ENCODE measurements at places on chromosomes 3 and 15.

DNA sequence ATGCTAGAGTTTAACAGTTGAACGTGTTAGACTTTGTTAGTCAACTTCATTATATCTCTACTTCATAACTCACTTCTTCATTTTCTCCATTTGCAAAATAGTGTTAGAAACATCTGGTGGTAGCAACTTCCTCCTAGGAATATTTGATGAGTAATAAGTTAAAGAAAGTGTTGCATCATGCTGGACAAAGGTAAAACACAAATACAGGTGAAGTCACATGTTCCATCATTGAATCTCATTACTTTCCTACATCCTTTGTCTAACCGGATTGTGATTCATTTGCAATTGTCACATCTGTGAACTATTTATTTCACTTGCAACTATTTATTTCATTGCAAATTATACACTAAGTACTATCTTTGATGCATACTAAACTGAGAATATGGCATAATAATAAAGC, 186.5 kb downstream of the TUSC7 start:
- no peak for DNase-seq

GRCh38 chr3:119810018-119810435, 28.1 kb downstream of the NR1I2 start:
- DNase-seq, result peak; percentile 59

DNA sequence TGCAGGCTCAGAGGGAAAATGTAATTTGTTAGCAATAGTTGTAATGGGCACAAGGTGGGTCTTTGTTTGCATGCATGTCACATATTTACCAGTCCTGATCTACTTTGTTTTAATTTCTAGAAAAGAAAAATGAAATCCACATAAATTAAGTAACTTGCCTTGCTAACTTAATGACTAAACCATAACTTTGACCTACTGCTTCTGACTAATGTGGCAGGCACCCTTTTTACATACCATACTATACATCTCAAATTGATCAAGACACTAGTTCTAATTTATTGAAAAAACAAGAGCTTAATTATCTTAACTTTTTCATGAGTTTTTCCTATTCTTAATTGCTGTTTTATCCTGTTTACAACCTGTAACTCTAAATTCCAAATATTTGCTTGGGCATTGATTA, 93.2 kb downstream of the ATP11B start:
- no peak for DNase-seq

- no peak for DNase-seq
Observed at GRCh38 chr3:50520849-50521248, 17.4 kb upstream of the CACNA2D2 start.

DNA sequence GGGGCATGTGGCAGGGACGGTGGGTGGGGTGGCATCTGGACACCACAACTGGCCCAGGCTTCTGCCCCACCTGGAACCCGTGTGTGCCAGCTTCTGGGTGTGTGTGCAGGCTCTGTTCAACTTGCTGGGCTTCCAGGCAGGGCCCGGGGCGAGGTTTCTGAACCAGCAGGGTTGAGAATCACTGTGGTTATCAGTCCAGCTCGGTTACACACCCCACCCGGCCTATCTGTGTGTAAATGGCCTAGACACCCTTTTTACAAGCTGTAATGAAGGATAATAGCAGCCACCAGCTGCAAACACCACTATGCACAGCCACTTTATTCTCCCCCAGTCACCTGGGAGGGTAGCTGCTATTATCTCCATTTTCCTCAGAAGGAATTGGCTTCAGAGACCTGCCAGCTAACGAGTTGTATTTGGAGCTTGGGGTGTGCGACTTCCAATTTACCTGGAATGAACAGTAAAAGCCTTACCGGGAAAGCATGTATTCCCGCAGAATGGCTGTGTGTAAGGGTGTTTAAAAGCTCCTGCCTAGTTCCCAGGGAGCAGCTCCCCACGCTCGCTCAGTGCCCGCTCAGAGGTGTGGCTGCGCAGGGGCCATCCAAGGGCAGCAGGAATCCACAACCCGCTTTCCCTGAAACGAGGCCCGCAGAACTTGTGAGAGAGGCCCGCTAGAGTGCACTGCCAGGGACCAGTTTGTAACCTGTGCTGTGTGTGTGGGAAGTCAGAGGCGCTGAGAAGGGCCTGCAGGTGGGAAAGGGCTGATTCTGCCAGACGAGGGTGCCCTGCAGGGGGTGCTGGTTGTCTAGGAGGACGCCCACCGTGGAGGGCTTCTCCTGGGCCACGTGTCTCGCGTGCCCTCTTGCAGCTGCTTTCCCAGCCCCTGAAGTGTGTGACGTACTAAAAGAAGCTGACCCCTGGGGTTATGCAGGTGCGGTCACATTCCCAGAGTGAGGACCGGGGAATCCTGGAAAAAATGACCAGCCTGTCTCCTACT, 83.5 kb downstream of the C3orf70 start:
- no peak for DNase-seq

GRCh38 chr3:23052620-23053019, 150.5 kb upstream of the UBE2E2 start:
- DNase-seq, result no peak

- no peak for DNase-seq
Observed at GRCh38 chr3:52537726-52538421, 1.5 kb downstream of the UQCC5 start.

- no peak for DNase-seq
Observed at GRCh38 chr3:45564172-45564571, 30.4 kb upstream of the LIMD1 start.

GRCh38 chr3:188197388-188197847, 43.5 kb downstream of the LPP start:
- DNase-seq, result no peak

DNA sequence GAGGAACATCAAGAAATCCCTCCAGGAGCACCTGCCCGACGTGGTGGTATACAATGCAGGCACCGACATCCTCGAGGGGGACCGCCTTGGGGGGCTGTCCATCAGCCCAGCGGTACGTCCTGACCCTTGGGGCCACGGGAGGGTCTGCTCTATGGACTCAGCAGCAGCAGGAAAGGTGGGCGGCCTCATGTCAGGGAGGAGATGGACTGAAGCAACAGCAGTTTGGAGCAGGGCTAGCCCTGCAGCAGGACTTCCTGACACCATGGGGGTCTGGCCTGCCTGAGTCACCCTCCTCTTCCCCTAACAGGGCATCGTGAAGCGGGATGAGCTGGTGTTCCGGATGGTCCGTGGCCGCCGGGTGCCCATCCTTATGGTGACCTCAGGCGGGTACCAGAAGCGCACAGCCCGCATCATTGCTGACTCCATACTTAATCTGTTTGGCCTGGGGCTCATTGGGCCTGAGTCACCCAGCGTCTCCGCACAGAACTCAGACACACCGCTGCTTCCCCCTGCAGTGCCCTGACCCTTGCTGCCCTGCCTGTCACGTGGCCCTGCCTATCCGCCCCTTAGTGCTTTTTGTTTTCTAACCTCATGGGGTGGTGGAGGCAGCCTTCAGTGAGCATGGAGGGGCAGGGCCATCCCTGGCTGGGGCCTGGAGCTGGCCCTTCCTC, 24.2 kb downstream of the HDAC11 start:
- no peak for DNase-seq

GRCh38 chr3:128824132-128824850, 55.1 kb upstream of the ACAD9 start:
- no peak for DNase-seq

DNA sequence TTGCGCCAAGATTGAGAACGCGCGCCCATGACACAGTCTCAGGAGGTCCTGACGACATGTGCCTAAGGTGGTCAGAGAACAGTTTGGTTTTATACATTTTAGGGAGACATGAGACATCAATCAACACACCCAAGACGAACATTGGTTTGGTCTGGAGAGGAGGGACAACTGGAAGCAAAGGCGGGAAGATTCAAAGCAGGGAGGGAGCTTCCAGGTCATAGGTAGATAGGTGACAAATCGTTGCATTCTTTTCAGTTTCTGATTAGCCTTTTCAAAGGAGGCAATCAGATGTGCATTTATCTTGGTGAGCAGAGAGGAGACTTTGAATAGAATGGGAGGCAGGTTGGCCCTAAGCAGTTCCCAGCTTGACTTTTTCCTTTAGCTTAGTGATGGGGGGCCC, 828.4 kb upstream of the DPPA4 start:
- DNase-seq, result no peak

GRCh38 chr3:189014526-189014925, 157.2 kb upstream of the TPRG1 start:
- DNase-seq, result no peak

DNA sequence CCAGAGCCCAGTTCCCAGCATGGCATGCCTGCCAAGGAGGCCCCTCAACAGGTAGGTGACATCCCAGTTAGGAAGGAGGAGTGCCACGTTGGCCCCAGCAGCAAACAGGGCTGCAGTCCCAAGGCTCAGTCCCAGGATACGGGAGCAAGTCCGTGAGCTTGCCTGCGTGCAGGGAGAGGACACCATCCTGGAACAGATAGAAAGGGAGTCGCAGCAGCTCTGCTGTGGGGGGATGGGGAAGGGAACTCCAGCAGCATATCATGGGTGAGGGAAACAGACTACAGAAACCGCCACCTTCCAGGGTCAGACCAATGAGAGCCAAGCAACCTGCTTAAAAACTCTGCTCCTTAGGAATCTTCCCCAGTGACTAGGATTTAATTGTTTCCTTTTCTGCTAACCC, 9.4 kb upstream of the DYNLT2B start:
- no peak for DNase-seq

DNA sequence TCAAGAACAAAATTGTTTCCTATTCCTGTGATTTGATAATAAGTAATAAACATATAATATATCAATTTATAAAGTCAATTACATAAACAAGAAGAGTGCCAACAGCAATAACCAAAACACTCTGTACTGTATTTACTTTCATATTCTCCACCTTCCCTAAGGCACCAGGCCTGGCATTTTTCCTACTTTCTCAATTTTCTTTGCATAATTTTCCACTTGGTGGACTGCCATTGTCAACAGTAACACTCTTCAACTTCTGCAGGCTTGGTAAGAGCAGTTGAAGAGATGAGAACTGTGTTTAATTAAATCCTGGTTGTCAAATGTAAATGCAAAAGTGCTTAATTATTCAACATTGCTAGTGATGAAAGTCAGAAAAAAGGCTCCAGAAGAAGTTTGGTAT, 229.8 kb upstream of the PLSCR5 start:
- no peak for DNase-seq

GRCh38 chr15:100783291-100783690, 96.3 kb upstream of the ALDH1A3 start:
- DNase-seq, result no peak

DNA sequence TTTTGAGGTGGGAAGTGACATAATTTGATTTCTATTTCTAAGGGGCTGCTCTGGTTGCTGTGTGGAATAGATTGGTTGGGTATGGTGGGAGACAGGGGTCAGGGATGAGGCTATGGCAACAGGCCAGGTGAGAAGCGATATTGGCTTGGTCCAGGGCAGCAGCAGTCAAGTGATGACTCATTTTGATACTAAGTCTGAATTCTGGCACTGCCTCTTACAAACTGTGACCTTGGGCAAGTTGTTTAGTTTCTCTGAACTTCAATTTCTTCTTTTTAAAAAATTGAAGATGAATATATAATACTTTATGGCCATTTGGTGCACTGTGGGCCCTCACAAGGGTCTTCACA, 40.4 kb upstream of the CLSTN2 start:
- no peak for DNase-seq

GRCh38 chr3:25895031-25895430, 105.1 kb downstream of the OXSM start:
- no peak for DNase-seq

DNA sequence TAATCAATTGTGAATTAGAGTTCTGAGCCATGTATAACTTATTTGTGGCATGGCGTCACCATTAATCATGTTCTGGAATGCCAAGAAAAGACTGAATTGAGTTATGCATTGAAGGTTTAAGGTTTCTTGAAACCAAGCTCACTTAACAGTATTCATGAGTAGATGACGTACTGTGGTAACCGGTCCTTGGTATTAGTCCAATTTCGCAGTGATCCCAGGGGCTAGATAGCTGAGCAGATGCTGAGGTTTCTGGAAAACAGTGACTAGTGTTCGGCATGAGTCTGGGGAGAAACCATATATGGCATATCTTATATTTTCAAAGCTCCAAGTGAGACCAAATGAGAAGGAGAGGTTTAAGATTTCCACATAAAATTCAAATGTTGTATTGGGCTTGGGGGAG, 218.3 kb upstream of the LYSMD4 start:
- DNase-seq, result no peak

GRCh38 chr3:28544236-28544635, 195.6 kb upstream of the AZI2 start:
- DNase-seq, result no peak

- DNase-seq, result no peak
Observed at GRCh38 chr15:72724028-72724427, 38.0 kb downstream of the BBS4 start.

- no peak for DNase-seq
Observed at GRCh38 chr3:150721285-150722130, 17.8 kb upstream of the ERICH6 start.

All from activated CD4-positive, CD25-positive, alpha-beta regulatory T cell treated with anti-CD3 and anti-CD28 coated beads, Interleukin-2, amount 50 U/mL, for 72 hours (primary cell).